T-helper 2 cell treated with Interferon-gamma antibody and Interleukin-4, amounts not matched to agents 5 μg/mL and 100 μg/mL, for 36 hours (primary cell): ENCODE measurements at places on chromosomes 4 and X.

DNA sequence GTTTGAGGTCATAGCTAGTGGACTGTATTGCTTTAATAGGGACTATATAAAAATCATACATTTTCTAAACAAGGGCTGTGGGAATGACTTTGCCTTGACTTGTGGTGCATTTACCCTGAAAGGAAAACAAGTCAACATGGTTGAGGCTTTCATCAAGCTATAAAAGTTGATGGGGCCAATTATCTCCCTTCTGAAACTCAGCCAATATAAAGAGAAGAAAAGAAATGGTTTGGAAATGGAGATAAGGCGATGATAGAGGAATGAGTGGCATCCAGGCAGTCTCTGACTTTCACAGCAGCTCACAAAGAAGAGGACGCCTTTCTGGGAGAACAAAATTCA, 118.7 kb downstream of the SMARCA1 start:
- no peak for DNase-seq

DNA sequence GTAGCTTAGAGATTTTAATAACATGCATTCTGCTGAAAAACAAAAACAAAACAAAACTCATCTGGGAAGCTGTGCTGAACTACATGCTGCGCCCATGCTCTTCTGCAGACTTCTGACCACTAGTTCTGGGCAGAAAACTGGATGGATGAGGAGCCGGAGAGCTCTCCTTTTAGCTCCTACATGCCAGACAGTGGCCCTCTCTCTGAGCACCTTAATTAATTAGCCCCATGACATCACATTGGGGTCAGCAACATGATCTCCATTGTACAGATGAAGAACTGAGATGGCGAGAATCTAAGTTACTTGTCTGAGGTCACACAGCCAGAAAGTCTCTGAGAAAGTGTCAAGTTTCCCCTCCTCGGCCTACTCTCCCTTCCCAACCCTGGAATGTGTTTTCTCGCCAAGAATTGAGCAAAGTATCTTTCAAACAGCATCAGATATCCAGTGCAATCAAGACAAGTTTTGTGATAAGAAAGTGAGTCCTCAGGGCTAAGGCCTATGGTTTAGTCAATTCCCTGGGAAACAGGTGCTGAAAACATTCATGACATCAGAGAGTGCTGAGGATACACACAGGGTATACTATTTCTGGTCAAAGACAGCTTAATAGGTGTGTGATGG, 21.6 kb downstream of the SCD5 start:
- DNase-seq, result no peak

- DNase-seq, result no peak
Measured at GRCh38 chr4:171265190-171265818, 547.9 kb upstream of the GALNTL6 start.

DNA sequence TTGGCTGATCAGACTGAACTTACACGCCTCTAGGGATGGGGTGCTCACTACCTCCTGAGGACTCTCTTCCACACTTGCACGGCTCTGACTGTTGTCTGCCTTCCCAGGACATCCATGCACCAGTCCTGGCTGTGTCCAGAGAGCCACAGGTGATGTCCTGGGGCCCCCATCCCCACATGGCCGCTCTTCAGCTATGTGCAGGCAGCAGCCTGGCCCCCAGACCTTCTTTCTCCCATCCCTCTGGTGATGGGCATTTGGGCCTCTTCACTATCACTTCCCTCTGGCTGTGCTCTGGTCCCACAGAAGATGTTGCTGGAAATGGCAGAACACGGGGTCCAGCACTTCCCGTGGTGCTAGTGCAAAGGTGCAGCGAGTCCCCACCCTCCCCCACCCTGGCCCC, 40.9 kb upstream of the HMX1 start:
- no peak for DNase-seq

DNA sequence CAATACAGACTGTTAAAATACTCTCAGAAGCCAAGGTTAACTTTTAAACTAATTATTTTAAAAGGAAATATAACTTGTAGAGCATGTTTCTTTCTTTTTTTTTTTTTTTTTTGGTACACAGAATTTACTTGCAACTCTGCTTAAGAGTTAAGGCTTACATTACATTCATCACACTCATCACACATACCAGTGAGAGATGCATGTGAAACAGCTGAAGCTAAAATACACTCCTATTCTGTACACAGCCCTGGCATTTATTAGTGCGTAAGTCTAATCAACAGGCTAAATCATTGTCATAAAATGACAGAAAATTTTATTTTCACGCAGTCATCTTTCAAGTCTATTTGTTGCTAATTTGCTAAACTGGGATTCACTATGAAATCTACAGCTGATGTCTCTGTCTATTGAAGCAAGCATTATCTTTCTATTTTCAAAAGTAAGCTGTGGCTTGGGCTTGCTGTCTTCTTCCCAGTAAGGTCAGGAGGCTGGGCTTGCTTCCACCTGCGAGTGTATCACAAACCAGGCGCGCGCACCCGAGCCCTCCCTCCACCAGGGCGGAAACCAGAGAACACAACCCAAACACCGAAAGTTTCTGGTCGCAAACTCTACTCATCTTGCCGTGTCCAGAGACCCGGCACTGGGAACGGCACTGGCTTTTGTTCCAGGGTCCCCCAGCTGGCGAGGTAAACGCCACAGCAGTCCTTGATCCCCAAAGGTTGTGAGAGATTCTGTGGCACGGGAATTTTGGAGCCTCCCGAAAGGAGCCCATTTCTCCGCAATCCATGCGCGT, 3.9 kb downstream of the MAML3 start:
- DNase-seq, result peak; percentile 64

DNA sequence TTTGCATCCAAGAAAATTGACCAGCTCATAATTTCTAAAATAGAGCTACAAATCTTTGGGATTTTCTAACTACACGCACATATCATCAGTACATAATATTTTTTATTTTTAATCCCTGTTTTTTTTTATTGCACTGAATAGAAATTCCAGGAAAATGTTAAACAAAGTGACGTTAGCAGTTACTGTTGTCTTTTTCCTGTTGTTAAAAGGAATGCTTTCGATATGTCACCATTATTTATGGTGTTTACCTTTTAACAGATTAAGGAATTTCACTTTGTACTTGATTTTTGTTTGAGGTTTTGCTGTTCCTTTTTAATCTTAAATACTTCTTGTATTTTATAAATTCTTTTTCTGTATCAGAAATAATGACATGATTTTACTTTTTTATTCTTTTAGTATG, 89.7 kb downstream of the TMEM144 start:
- no peak for DNase-seq
